ENCODE measurements at places on chromosomes 1 and 21. TPM values are rescaled to one million over a fixed set of nuclear protein-coding genes. Genes with fewer than 3 reads are reported as not detected.

- H3K36me3 ChIP-seq, result no peaks in the 10 kb centered on the region
- H3K27me3 ChIP-seq, result no peaks in the 10 kb centered on the region
- H3K27ac ChIP-seq, result peak overlapping the region; percentile 99
- peak; percentile 9 for DNase-seq
Observed at GRCh38 chr1:113760102-113761080, 1.1 kb upstream of the PHTF1 start.

Gene TACSTD2
- total RNA-seq, result 0.13 TPM

Gene KRTAP11-1
- total RNA-seq, result not detected

Gene GBP5
- total RNA-seq, result 0.44 TPM

Data from muscle of leg (tissue), 16 donors.